ENCODE measurements at places on chromosomes 3 and 15.
A peak's percentile ranks its signal among the peaks of the same experiment; 100 is the strongest.

DNA sequence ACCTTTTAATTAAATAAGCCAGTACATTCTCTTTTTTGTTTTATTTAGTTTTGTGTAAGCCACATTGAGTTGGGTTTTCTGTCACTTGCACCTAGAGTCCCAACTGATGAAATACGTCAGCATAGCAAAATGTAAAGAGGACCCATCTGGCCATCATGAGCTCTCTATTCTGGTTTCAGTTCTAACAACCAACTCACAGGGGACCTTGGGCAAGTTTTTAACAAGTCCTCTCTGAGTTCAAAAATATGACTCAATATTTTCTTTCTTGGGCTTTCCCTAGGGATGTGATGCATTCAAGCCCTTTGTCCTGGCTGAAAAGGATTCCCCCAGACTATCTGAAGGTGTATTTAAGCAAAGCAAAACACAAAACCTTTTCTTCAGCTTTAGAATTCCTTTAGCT, 32.9 kb downstream of the PLCH1 start:
- DNase-seq: no peak

GRCh38 chr3:118171236-118171852, 863.3 kb downstream of the IGSF11 start:
- DNase-seq: no peak

DNA sequence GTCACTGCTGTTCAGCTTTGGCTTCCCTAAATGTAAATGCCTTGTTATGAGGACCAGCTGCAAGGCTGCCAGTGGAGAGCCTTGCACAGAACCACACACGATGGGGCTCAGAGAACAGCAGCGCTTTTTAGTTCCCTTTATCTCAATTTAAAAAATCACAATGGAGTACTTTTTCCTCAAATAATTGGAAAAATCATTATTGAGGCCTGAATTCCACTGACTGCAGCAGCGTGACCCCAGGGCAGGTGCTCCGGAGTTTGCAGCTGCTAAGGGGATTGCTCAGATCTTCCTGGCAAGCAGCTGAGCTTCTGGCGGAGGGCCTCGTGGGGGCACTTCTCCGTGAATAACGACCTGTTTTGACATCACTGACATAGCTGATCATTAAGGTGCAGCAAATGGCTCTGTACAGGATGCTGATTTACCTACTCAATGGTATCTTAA, 245.6 kb upstream of the TRIM42 start:
- peak; percentile 98 for DNase-seq

DNA sequence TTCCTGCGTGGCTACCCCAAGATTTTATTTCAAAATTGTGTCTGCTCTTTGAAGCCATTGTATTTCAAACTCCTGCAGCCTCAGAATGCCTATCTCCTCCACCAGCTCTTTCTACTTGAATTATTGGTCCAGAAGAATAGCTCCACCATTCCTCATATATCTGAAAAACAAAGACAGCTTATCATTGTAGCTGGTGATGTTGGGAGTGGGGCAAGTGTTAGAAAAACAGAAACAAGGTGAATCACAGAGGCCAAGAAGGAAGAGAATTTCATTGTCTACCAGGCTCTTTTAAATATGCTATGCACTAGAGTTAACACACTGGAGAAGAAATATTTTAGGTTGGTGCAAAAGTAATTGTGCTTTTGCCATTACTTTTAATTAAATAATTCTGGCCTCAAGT, 307.9 kb upstream of the ROPN1 start:
- no peak for DNase-seq

DNA sequence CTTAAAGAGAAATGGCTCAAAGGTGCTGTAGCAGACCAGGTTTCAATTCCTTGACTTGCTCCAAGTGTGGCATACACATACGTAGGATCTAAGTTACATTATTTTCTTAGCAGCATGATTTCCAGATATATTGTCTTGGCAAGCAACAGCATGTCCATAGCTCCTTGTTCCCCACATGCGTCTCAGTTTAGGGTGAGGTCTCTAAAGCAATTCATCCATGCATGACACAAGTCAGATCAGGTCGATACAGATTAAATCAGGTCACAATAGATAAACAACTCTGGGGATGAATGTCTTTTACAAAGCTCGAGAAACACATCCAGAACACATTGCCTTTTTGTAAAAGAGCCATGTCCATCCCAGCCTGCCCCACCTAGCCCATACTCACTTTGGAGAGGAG, 108.9 kb upstream of the ABHD17C start:
- no peak for DNase-seq

- DNase-seq: no peak
Measured at GRCh38 chr15:78097667-78098066, 5.3 kb downstream of the SH2D7 start.

- no peak for DNase-seq
Measured at GRCh38 chr3:31465999-31466398, 66.7 kb upstream of the STT3B start.

DNA sequence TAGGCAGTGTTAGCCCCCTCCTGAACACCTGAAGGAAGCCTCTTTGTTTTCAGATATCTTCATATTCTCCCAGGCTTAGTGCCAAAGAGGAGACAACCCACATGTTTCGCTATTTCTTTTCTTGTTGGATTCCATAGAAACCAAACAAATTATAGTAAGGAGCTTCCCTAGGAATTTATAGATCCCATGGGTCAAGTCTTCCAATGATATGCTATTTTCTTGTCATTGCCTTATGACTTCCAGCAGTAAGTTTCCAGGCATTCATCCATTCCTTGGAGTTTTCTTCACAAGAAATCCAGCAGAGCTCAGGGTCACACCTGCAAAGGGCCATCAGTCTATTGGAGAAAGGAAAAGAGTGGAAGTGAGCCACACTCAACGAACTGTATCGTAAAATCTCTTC, 9.9 kb upstream of the KCNMB2 start:
- no peak for DNase-seq

DNA sequence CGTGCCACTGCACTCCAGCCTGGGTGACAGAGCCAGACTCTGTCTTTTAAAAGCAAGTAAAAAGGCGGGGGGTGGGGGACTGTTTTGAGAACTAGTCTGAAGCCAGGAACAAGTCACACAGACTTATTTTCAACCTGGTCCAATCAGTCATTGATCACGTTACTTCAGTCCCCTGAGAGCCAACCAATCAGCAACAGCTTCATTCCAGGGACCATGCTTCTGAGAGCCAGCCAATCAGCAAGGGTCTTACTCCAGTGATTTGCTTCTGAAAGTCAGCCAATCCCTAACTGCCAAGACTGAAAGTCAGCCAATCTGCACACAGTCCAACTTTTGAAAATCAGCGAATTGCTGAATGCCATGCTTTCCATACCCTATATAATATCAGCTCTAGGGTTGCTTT, 48.6 kb upstream of the C15orf39 start:
- DNase-seq: no peak

DNA sequence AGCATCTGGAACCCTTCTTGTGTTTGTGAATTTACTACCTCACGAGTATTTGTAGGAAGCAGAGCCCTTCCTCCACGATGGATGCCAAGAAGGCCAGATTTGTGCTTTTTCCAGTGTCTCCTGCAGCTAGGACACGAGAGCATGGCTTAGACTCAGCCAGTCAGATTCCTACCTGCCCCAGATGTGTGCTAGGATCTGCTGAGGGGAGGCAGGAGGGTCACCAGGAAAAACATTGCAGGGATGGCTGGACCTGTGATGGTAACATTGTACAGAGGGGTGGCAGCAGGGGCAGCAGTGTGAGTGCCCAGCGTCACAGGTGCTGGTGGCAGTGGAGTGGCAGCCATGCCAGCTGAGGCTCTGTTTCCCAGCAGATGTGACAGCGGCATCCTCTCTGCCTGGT, 285.3 kb downstream of the FAM43A start:
- DNase-seq: no peak

GRCh38 chr3:43180694-43181093, 74.8 kb upstream of the POMGNT2 start:
- no peak for DNase-seq

GRCh38 chr15:90287101-90287500, 21.6 kb downstream of the NGRN start:
- no peak for DNase-seq

GRCh38 chr3:112560721-112561483, 860 bp downstream of the ATG3 start:
- peak; percentile 54 for DNase-seq

- no peak for DNase-seq
Measured at GRCh38 chr15:62122249-62122648, 42.8 kb downstream of the C2CD4B start.

- no peak for DNase-seq
Measured at GRCh38 chr15:83066034-83066733, 868 bp downstream of the BTBD1 start.

- no peak for DNase-seq
Measured at GRCh38 chr3:51953445-51953844, 1.7 kb upstream of the GPR62 start.

- DNase-seq: no peak
Measured at GRCh38 chr3:191268737-191269136, 60.5 kb upstream of the CCDC50 start.

All from NCI-H1105 treated with DMSO at 0.1 percent for 48 hours (cell line).